ENCODE measurements at places on chromosomes 13 and 19.

GRCh38 chr13:112657850-112658445, 31.9 kb upstream of the ATP11A start:
- DNase-seq = no peak

DNA sequence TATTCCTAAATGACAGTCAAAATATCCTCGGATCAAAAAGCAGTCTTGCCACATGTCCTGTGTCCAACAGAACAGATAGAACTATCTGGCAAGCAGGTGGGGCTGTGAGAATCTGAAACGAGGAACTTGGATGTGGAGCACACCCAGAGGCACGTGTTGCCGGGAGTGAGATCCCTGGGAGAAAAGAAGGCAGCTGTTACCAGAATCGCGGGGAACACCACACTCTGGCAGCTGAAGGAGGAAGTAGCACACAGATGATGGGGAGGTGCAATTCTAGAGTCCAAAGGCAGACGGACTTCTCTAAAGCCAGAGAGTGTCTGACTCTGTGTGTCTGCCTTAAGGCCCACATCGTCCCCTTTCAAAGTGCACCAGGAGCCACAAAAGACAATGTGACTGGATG, 22.3 kb downstream of the SLC7A1 start:
- peak; percentile 69 for DNase-seq

DNA sequence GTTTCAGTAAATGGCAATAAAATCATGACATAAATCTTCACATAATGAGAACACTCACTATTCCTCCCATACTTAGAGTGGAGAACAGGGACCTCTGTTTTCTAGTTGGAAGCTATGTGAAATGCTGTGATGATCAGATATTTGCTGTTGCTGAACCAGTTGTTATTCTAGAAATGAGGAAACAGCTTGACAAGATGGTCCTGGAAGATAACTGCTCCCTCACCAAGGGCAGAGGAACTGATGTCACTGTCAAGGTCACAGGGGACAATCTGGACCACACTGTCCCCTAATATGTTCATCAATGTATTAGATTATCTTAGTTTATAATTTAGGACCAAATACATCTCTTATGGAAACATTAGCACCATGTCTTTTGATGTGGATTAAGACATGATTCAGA, 1173.3 kb downstream of the PCDH17 start:
- DNase-seq = no peak

DNA sequence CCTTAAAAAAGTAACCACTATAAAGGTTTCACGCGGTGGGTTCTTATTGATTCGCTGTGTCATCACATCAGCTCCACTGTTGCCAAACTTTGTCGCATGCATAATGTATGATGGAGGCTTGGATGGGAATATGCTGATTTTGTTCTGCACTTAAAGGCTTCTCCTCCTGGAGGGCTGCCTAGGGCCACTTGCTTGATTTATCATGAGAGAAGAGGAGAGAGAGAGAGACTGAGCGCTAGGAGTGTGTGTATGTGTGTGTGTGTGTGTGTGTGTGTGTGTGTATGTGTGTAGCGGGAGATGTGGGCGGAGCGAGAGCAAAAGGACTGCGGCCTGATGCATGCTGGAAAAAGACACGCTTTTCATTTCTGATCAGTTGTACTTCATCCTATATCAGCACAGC, 30.6 kb downstream of the FGF9 start:
- no peak for DNase-seq

- no peak for DNase-seq
These were observed 7.0 kb downstream of the KLK3 start for GRCh38 chr19:50861496-50862286.

- DNase-seq = no peak
These were observed 53.1 kb downstream of the CRYL1 start for GRCh38 chr13:20472531-20472930.

DNA sequence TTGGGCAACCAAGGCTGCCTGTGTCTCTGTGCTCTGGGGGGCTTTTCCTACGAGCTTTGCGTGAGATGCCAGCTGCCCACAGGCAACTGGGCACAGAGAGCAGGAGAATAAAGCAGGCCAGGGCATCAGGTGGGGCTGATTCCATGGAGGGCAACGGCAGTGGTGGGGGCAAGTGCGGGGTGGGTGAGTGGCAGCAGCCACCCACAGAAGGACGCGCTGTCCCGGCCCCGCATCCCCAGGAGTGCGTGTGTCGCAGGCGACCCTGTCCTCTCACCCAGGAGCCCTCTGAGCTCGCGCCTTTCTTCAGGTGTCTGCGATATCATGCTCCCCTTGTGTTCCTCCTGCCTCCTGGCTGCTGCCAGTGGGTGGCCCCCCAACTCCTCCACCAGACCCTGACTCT, 67.4 kb downstream of the MCF2L start:
- DNase-seq = no peak

GRCh38 chr13:47650209-47650608, 350.9 kb downstream of the SUCLA2 start:
- no peak for DNase-seq

DNA sequence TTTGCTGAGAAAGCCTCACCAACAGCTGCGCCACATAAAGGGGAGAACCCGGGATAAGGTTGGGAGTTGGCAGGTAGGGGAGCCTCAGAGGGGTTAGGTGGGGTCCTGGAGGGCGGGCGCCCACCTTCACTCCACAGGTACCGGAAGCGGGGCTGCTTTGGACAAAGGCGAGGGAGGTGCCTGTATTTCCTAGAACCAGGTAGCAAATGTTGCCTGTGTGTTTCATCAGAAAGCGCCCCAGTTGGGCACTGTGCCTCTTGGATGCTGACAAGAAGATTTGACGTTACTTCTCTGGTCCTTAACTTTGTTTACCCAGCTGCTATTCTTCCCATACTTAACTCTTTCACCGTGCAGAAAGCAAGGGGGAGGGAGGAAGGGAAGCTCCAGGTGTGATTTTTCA, 278.9 kb downstream of the ZNF536 start:
- no peak for DNase-seq

DNA sequence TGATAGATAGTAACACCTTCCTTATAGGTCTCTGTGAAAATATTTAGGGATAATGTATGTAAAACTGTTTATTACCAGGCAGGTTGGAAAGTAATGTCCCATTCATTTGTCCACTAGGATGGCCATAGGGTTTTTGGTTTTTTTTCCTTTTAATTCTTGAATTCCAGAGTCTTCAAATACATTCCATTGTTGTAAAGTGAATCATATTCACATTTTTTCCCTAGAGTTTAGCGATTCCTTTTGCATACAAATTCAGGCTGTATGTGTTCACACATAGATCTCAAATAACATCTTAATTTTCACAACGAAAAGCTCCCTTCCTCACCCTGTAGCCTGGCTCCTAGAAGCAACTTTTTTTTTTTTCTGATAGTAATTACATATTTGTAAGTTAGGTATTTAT, 1.8 kb upstream of the ZNF557 start:
- no peak for DNase-seq

- no peak for DNase-seq
These were observed 44.4 kb downstream of the COMP start for GRCh38 chr19:18746401-18747325.

- no peak for DNase-seq
These were observed 104.7 kb upstream of the CLDN10 start for GRCh38 chr13:95447814-95448213.

DNA sequence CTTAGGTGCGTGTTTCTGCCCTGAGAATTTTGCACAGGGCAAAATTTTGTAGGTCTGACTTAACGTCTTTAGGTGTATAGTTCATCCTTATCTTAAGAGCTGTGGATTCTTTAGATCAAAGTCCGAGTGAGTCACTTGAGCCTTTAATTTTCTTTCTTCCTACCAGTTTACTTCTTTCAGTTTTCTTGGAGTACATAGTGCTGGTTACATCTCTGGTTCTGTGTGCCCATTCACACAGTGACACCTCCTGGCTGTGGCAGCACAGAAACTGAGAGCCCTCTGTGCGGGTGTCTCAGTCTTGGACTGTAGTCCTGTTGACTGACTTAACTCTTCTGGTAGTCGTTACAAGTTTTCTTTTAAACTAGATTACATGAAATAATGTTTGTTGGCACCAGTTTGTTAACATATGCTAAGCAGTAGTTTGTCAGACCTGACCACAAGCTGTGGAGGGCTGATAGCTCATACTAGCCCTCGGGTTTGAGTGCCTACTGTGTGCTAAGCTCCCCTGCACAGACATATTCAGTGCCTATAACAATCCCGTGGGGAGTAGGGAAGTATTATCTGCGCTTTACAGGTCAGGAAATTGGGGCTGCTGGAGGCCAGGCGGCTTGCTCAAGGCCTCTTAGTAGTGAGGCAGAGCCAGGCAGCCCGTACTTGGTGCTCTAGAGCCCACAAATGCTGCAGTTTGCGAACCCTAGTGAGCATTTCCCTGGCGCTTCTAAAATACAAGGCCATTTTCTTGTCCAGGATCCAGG, 1.6 kb downstream of the GATAD2A start:
- peak; percentile 48 for DNase-seq

GRCh38 chr19:29054886-29055675, 157.9 kb downstream of the UQCRFS1 start:
- DNase-seq = no peak

GRCh38 chr19:38879400-38879751, 1.3 kb upstream of the RINL start:
- DNase-seq = no peak
